Stimulated activated naive CD4-positive, alpha-beta T cell (primary cell): ENCODE measurements at places on chromosomes 7 and 10.

- DNase-seq = no peak
Observed at GRCh38 chr10:13317474-13317873, 17.6 kb upstream of the PHYH start.

DNA sequence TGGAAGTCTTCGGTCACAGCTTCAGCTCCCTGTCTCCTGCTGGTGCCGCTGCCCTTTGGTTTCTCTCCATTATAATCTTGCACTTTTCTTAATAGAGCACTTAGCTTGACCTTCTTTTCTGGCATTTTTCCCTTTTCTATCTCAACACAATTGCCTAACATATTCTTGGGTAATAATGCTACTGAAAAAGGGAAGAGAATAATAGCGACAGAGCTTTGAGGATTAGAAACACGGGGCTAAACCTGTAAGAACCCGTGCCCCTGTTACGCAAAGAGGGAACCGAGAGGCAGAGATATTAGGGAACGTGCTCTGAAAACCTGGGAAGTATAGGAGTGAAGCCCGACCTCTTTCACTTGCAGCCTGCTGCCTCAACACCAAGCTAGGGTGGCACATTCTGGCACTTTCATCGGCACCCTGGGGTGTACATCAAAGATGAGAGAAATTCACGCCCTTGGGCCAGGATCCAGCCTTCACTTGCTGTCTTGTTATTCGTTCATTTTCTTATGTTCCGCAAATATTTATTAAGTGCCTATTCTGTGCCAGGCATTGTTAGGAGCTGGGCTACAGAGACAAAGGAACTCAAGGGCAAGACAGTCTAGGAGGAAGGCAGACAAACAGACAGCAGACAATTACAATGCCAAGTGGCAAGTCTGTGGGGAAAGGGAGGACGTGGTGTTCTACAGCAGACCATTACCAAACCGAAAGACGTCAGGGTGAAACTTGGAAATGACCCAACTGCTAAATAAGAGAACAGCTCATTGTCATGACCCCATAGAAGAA, 33.0 kb upstream of the GALNTL5 start:
- DNase-seq = no peak

DNA sequence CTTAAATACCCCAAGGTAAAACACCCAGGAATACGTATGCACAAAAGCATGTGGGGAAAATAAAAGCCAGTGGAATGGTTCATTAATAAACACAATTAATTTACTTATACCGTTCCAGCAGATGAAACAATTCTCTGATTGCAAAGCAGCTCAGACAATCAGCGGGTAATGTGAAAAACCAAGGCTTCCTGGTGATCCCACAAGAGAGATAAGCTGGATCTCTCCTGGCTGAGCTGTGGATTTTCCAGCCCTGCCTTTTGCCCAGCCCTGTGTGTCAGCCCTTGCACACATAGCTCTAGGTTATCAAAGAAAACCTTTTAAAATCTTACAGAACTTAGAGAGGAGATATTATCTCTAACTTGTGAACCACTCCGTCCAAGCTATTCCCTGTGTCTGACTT, 1010.7 kb upstream of the AUTS2 start:
- DNase-seq = no peak

- no peak for DNase-seq
Observed at GRCh38 chr7:158911145-158911544, 54.8 kb downstream of the DYNC2I1 start.

- no peak for DNase-seq
Observed at GRCh38 chr7:89773611-89774010, 380.7 kb upstream of the STEAP1 start.
